Naive thymus-derived CD8-positive, alpha-beta T cell (primary cell): ENCODE measurements at places on chromosomes 7 and 10. TPM values are rescaled to one million over a fixed set of nuclear protein-coding genes. Genes with fewer than 3 reads are reported as not detected.

GRCh38 chr10:15167411-15168290 lies 842 bp downstream of the NMT2 start:
- peak overlapping the region; percentile 91 for H3K4me3 ChIP-seq
- DNase-seq: peak; percentile 45
- H3K27me3 ChIP-seq: no peaks in the 10 kb centered on the region
- peak overlapping the region; percentile 82 for H3K27ac ChIP-seq

DNA sequence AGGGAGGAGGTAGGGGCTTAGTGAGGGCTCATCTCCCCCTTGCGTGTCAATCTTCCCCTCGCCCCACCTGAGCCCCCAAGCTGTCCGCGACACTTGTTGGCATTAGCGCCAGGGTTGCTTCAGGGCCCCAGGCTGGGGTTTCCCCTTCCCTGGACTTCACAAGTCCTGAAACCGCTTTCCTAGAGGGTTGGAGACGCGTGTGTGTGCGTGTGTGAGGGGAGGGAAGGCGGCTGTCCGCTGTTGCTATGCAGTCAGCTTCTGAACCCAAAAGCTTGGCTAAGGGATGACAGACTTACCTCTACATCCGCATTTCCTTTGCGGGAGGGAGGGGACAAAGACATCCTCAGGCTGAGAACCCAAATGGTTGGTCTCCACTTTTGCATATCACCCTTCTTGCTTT lies 803 bp downstream of the GOLGA7B start:
- peak overlapping the region; percentile 69 for H3K27ac ChIP-seq
- peak overlapping the region; percentile 89 for H3K4me3 ChIP-seq

DNA sequence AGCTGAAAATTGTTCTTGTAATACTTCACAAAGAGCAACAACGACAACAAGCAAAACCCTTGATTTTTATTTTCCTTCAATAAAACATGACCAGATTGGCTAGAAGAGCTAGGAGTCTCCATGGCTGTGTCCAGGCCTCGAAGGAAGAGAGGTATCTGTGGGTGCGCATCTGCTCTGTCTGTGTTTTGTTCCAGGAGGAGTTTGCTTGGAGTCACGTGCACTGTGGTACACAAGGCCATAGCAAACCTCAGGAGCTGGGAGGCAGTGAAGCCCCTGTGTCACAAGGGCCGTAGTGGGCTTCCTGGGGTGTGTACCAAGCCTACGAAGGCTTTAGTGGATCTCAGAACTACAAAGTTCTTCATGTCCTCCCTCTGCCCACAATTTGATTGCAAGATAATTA lies 271.7 kb downstream of the TWIST1 start:
- no peak overlapping the region for H3K4me3 ChIP-seq
- no peak for DNase-seq
- H3K36me3 ChIP-seq: no peaks in the 10 kb centered on the region
- no peak overlapping the region for H3K27ac ChIP-seq
- H3K27me3 ChIP-seq: no peaks in the 10 kb centered on the region
- no peaks in the 10 kb centered on the region for H3K4me1 ChIP-seq

Gene TBRG4
- total RNA-seq: 167 TPM

GRCh38 chr7:2633538-2634266 lies 1.9 kb downstream of the TTYH3 start:
- peak overlapping the region; percentile 58 for H3K27ac ChIP-seq
- H3K36me3 ChIP-seq: no peaks in the 10 kb centered on the region
- peak overlapping the region; percentile 85 for H3K4me3 ChIP-seq
- H3K27me3 ChIP-seq: no peaks in the 10 kb centered on the region

Gene CADPS2
- total RNA-seq: not detected

DNA sequence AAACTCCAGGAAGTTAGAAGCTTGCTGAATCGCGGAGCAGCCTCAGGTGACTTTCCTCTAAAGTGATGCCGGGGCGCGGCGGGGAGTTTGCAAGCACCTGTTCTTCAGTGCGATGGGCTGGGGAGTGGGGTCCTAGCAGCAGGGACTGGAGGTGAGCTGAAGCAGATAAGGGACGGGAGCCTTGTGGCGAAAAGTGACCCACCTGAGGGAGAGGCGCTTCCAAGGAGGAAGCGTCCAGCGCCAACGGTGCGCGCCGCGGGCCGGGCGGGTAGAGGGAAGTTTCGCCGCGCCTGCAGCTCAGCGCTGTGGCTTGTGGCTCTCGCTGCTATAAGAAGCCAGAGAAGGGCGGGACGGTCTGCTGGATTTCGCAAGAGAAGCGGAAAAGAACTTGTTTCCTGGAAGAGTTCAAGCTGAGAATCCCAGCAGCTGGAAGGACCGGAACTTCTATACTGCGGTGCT lies at the start of gene STEAP4:
STEAP4 (minus strand) TSS at position 305 of the 459 bp plus-strand sequence. CDS start 22,625 bp downstream, outside the sequence.
- no peak within 1 kb of the TSS for H3K27ac ChIP-seq
- H3K4me3 ChIP-seq: peak within 1 kb of the TSS; percentile 36
- peaks cover 45% of the 10 kb centered on the region for H3K27me3 ChIP-seq
- DNase-seq: no peak
- H3K4me1 ChIP-seq: peaks cover 6% of the 10 kb centered on the region

Gene TWNK
- total RNA-seq: 18.2 TPM

GRCh38 chr10:26412932-26413331 lies 25.2 kb upstream of the APBB1IP start:
- DNase-seq: no peak
- no peak overlapping the region for H3K27ac ChIP-seq

Gene NUTM2B
- total RNA-seq: 2.6 TPM

- peak; percentile 85 for DNase-seq
- H3K27ac ChIP-seq: peak overlapping the region; percentile 93
- peaks cover 75% of the 10 kb centered on the region for H3K4me1 ChIP-seq
Measured at GRCh38 chr10:69089638-69090599, 2.0 kb downstream of the SRGN start.

- H3K36me3 ChIP-seq: peaks cover 3% of the 10 kb centered on the region
- peak overlapping the region; percentile 99 for H3K27ac ChIP-seq
- DNase-seq: no peak
- H3K4me1 ChIP-seq: peaks cover 21% of the 10 kb centered on the region
Measured at GRCh38 chr10:119267384-119267783, 60.0 kb downstream of the GRK5 start.

DNA sequence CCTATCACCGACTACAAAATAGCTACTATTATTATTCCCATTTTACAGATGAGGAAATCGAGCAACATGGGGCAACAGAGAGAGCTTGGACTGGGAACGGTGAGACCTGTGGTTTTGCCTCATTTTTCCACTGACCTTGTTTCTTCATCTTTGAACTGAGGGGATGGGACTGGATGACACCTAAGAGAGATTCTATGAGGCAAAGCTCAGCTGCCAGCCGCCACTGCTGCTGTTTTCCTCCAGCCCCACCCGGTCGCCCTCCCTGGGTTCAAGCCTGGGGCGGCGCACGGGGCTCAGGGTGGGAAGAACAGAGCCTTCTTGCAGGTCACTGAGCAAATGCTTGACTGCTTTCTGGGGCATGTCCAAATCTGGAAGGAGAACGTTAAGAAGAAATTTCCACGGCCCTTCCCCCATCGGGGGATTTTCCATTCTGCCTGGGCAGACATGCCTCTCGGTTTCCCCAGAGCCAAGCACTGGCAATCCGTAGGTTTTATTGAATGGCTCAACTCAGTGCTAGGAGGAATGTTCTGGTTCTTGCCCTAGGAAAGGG lies 12.3 kb downstream of the DDIT4 start:
- H3K4me3 ChIP-seq: no peak overlapping the region
- H3K36me3 ChIP-seq: no peaks in the 10 kb centered on the region
- peak overlapping the region; percentile 81 for H3K27ac ChIP-seq

GRCh38 chr7:87517136-87517815 lies 41.8 kb upstream of the ABCB4 start:
- no peak overlapping the region for H3K4me3 ChIP-seq
- no peak for DNase-seq
- H3K27me3 ChIP-seq: no peaks in the 10 kb centered on the region
- no peaks in the 10 kb centered on the region for H3K4me1 ChIP-seq
- no peak overlapping the region for H3K27ac ChIP-seq

Gene IGF2BP3
- total RNA-seq: not detected

Gene EBLN1
- total RNA-seq: not detected

Gene ZNF239
- total RNA-seq: 6.0 TPM

- peaks cover 26% of the 10 kb centered on the region for H3K4me1 ChIP-seq
- DNase-seq: peak; percentile 41
- no peaks in the 10 kb centered on the region for H3K27me3 ChIP-seq
- H3K4me3 ChIP-seq: peak overlapping the region; percentile 72
- H3K36me3 ChIP-seq: peaks cover 8% of the 10 kb centered on the region
Measured at GRCh38 chr7:132771301-132771730, 195.0 kb upstream of the PLXNA4 start.

GRCh38 chr7:151017953-151018420 lies 6.3 kb downstream of the ATG9B start:
- H3K36me3 ChIP-seq: no peaks in the 10 kb centered on the region
- peak; percentile 72 for DNase-seq
- H3K27ac ChIP-seq: peak overlapping the region; percentile 96
- H3K4me3 ChIP-seq: peak overlapping the region; percentile 87

- peaks cover 48% of the 10 kb centered on the region for H3K4me1 ChIP-seq
- peak; percentile 61 for DNase-seq
- peak within 1 kb of the TSS; percentile 100 for H3K4me3 ChIP-seq
Measured at GRCh38 chr7:150450491-150451001, at the start of gene GIMAP8. GIMAP8 (plus strand) TSS chr7:150450630; CDS start chr7:150466699, 16,069 bp downstream.

Gene TNS3
- total RNA-seq: 1.2 TPM

- peaks cover 6% of the 10 kb centered on the region for H3K4me1 ChIP-seq
- no peak overlapping the region for H3K27ac ChIP-seq
- no peak for DNase-seq
- H3K36me3 ChIP-seq: no peaks in the 10 kb centered on the region
Measured at GRCh38 chr10:50788951-50789945, 49.5 kb downstream of the ASAH2B start.

GRCh38 chr7:52211930-52212329 lies 823.5 kb upstream of the POM121L12 start:
- no peak for DNase-seq
- no peak overlapping the region for H3K27ac ChIP-seq
- no peak overlapping the region for H3K4me3 ChIP-seq
- no peaks in the 10 kb centered on the region for H3K4me1 ChIP-seq
- H3K36me3 ChIP-seq: no peaks in the 10 kb centered on the region

Gene CTTNBP2
- not detected for total RNA-seq

GRCh38 chr7:103524042-103524907 lies 78.3 kb upstream of the SLC26A5 start:
- H3K27ac ChIP-seq: no peak overlapping the region
- no peak for DNase-seq
- no peaks in the 10 kb centered on the region for H3K36me3 ChIP-seq
- H3K4me1 ChIP-seq: no peaks in the 10 kb centered on the region

- H3K36me3 ChIP-seq: no peaks in the 10 kb centered on the region
- no peak overlapping the region for H3K27ac ChIP-seq
- DNase-seq: no peak
- no peaks in the 10 kb centered on the region for H3K4me1 ChIP-seq
- H3K4me3 ChIP-seq: no peak overlapping the region
Measured at GRCh38 chr10:54691331-54691730, 109.7 kb downstream of the PCDH15 start.

Gene FZD1
- total RNA-seq: not detected

- peaks cover 33% of the 10 kb centered on the region for H3K4me1 ChIP-seq
- H3K4me3 ChIP-seq: no peak overlapping the region
- no peaks in the 10 kb centered on the region for H3K27me3 ChIP-seq
- H3K27ac ChIP-seq: peak overlapping the region; percentile 92
- H3K36me3 ChIP-seq: no peaks in the 10 kb centered on the region
Measured at GRCh38 chr10:73862011-73862410, 12.3 kb downstream of the CAMK2G start.

Gene HERC4
- total RNA-seq: 106 TPM

- peak; percentile 46 for DNase-seq
- H3K4me1 ChIP-seq: peaks cover 96% of the 10 kb centered on the region
- H3K27me3 ChIP-seq: no peaks in the 10 kb centered on the region
Measured at GRCh38 chr10:124632064-124632531, 112.1 kb downstream of the FAM53B start.

GRCh38 chr10:49497358-49497757 lies 41.6 kb downstream of the ERCC6 start:
- DNase-seq: no peak
- H3K36me3 ChIP-seq: peaks cover 30% of the 10 kb centered on the region
- no peak overlapping the region for H3K27ac ChIP-seq
- no peak overlapping the region for H3K4me3 ChIP-seq
- H3K4me1 ChIP-seq: peaks cover 4% of the 10 kb centered on the region

GRCh38 chr10:112565434-112566053 lies 118.5 kb downstream of the VTI1A start:
- H3K36me3 ChIP-seq: no peaks in the 10 kb centered on the region
- no peak for DNase-seq
- no peak overlapping the region for H3K4me3 ChIP-seq
- H3K27me3 ChIP-seq: no peaks in the 10 kb centered on the region

DNA sequence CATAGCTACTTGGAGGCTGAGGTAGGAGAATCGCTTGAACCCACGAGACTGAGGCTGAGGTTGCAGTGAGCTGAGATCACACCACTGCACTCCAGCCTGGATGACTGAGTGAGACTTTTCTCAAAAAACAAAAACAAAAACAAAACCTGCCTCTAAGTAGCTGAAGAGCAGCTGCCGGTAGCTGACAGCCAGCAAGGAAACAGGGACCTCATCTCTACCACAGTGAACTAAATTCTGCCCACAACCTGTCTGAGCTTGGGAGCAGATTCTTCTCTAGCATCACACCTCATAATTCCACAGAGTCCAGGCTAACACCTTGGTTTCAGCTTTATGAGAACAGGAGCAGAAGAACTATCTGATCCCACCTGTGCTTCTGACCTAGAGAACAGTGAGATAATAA lies 246.2 kb downstream of the KCND2 start:
- no peaks in the 10 kb centered on the region for H3K4me1 ChIP-seq
- no peak for DNase-seq
- H3K27me3 ChIP-seq: no peaks in the 10 kb centered on the region
- no peaks in the 10 kb centered on the region for H3K36me3 ChIP-seq

DNA sequence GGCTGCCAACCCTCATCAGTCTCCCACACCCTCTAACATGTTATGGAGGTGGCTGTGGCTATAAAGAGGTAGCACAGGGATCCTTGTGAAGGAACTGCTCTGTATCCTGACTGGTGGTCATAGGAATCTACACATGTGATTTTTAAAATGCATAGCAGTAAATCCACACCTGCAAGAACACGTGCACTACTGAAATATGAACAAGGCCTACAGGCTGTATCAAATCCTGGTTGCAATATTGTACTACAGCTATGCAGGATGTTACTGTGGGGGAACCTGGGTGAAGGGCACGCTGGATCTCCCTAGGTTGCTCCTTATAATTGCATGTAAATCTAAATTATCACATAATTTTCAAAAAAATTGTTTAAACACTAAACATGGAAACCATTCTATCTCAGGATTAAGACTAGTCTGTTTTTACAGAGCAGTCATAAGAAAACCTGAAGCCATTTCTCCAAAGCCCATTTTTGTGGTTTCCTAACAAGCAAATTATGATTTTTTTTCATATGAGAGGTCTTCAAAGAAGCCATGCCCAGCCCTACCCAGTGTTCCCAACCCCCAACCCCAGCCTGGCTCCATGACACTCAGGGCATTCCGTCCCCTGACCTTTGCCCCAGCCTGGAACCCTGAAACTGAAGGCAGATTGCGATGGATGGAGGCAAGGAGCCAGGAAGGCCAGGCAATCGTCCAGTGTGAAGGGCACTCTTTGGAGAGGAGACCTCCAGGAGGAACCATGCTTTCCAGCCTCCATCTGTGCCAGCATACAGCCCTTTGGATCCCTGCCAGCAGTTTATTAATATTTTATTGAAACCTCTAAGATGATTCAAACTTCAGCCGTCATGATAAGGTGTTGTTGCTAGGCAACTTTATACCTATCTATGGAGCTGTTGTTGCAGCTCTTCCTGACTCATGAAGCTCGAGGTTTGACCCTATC lies 161.0 kb downstream of the GRID1 start:
- H3K4me1 ChIP-seq: no peaks in the 10 kb centered on the region
- H3K4me3 ChIP-seq: no peak overlapping the region
- H3K36me3 ChIP-seq: no peaks in the 10 kb centered on the region
- no peak for DNase-seq

- H3K36me3 ChIP-seq: no peaks in the 10 kb centered on the region
- no peaks in the 10 kb centered on the region for H3K4me1 ChIP-seq
- DNase-seq: no peak
- no peaks in the 10 kb centered on the region for H3K27me3 ChIP-seq
- H3K4me3 ChIP-seq: no peak overlapping the region
- no peak overlapping the region for H3K27ac ChIP-seq
Measured at GRCh38 chr10:77392851-77393250, 244.8 kb downstream of the KCNMA1 start.
